ENCODE measurements at places on chromosomes 12 and 14. TPM values are rescaled to one million over a fixed set of nuclear protein-coding genes. Genes with fewer than 3 reads are reported as not detected.

The GALNT16 gene
- 0.16 TPM for total RNA-seq

The MYL2 gene
- not detected for total RNA-seq

The MYO1H gene
- not detected for total RNA-seq

The GPR132 gene
- not detected for total RNA-seq

The IL22 gene
- not detected for total RNA-seq

GRCh38 chr12:32922546-32923297 is 26.1 kb upstream of the PKP2 start:
- no peak for DNase-seq

- no peak for DNase-seq
These were observed 13.1 kb upstream of the KERA start for GRCh38 chr12:91070936-91071335.

- DNase-seq = no peak
These were observed 322.2 kb downstream of the TMEM121 start for GRCh38 chr14:105848570-105848969.

GRCh38 chr14:37278636-37279538 is 81.2 kb downstream of the MIPOL1 start:
- no peak for DNase-seq

- DNase-seq = peak; percentile 91
These were observed 25.5 kb upstream of the DTX1 start for GRCh38 chr12:113030875-113031525.

- no peak for DNase-seq
These were observed 39.3 kb upstream of the CAPRIN2 start for GRCh38 chr12:30794020-30794419.

- no peak for DNase-seq
These were observed 10.8 kb upstream of the KLHL42 start for GRCh38 chr12:27769142-27769673.

DNA sequence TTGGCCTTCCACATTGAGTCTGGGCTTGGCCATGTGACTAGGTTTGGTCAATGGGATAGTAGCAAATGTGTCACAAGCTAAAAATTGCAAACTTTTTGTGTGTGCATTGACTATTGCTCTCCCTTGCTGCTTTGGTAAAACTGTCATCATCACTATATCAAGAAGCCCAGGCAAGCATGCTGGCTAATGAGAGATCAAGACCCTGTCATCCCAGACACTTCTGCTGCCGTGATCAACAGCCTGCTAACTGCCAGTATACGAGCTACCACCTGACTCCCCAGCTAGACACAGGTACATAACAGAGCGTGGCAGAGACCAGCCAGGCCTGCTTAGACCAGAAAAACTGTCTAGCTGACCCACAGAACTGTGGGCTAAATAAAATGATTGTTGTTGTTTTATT is 456.7 kb upstream of the DCN start:
- no peak for DNase-seq

DNA sequence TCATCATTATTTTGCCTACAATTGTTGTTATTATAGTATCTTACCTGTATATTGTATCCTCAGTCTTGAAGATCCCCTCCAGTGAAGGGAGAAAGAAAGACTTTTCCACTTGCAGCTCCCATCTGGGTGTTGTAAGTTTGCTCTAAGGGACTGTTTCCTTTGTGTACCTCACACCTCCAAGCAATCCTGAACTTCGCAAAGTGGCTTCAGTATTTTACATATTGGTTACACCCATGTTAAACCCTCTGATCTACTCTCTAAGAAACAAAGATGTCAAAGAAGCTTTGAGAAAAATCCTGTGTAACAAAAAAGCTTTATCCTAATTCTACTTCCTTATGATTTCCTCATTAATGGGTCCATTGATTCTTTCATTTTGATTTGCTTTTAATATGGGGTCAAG is 10.1 kb upstream of the OR9K2 start:
- DNase-seq = no peak

DNA sequence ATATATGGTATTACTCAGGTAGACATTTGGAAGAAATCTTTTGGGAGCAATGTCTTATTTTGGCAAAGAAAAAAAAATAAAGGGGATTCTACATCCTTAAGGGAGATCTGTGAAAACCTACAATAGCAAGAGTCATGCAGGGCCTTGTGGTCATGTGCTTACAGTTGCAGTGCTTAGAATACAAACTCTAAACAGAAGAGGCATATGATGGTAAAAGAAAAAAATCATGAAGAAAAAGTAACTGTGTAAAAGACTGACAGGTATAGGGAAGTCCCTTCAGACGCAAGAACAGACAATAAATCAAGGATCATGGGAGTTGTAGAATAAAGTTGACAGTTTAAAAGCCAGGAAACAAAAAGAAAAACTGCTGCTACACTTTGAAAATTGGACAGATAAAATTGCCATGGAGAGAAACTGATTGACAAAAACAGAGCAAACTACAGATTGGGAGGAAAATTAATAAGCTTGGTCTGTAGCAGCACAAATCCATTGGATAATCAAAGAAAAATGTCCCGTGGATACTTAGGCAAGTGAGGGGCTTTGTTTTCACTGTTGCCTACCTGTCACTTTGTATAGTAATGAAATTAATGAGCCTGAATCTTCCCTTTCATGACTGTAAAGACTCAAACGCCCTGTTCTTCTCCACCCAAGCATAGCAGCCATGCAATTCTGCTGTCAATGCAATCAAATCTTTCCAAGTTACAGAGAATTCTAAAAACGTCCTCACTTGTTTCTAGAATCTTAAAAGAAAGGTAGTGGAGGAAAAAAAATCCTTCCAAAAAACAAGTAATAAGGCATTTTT is 402.0 kb downstream of the SYT1 start:
- no peak for DNase-seq

DNA sequence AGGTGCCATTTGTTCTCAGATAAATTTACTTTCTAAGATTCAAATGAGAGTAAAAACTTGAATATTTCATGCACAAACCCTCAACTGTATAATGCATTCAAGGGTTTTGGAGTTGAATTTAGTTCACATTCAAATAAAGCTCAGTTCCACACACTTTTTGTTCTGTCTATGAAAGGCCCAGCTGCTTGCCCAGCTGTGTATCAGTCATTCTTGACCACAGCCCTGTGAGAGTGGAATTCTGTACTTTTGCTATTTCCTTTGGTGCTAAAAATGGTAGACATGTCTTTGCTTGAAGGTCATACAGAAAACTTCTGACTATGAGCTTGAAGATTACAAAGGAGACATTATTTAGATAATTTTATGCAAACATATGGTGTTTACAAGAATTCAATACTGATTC is 110.4 kb downstream of the KCNC2 start:
- peak; percentile 4 for DNase-seq

Measured in SK-MEL-5 (cell line).